ENCODE measurements at places on chromosomes 11 and 22. TPM values are rescaled to one million over a fixed set of nuclear protein-coding genes. Genes with fewer than 3 reads are reported as not detected.
A peak's percentile ranks its signal among the peaks of the same experiment; 100 is the strongest.

DNA sequence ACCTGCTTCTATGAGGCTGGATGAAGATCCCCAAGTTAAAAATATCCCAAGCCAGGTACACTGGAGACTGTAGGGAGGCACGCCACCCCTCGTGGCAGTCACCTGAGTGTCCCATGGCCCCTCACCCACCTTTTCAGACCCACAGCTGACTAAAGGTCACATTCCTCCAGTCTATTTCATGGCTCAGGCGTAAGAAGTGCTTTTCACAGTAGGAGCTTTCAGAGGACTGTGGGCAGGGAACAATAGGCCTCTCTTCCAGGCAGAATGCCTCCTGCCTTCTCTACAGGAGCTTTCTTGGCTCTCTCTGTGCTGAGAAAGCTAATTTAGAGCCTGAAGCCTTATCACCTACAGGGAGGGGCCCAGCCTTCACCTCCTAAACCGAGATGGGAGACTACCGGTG lies 73.8 kb downstream of the C11orf58 start:
- no peak for DNase-seq

DNA sequence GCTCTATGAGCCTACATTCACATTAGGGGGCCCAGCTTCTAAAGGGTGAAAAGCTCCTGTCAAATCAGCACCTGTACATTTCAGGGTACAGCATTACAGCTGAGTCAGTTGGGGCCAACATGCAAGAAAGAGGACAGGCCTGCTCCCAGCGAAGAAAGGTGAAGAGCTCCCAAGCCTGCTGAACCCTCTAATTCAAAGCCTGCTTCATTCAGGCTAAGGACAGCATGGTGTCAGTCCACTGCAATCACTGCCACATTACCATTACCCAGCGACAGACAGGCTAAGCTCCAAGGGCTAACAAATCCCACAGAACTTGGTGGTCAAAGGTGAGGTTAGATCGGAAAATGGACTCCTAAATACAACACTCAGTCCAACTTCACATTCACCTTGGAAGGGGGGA lies 65.4 kb upstream of the CHRM4 start:
- DNase-seq, result no peak

GRCh38 chr11:68002938-68003845 lies 705 bp downstream of the UNC93B1 start:
- peak; percentile 82 for DNase-seq

The B3GAT3 gene
- total RNA-seq, result 12.8 TPM

- DNase-seq, result no peak
Measured at GRCh38 chr11:123470842-123471241, 40.8 kb downstream of the GRAMD1B start.

The UBQLN3 gene
- not detected for total RNA-seq

The SPON1 gene
- total RNA-seq, result 5.0 TPM

The NXPE4 gene
- not detected for total RNA-seq

- DNase-seq, result no peak
Measured at GRCh38 chr11:62120001-62120400, 3.8 kb upstream of the INCENP start.

- DNase-seq, result no peak
Measured at GRCh38 chr11:36230779-36231699, 58.2 kb downstream of the COMMD9 start.

- no peak for DNase-seq
Measured at GRCh38 chr11:84865791-84866535, 761.2 kb downstream of the DLG2 start.

- no peak for DNase-seq
Measured at GRCh38 chr11:78313898-78314297, 103.7 kb downstream of the GAB2 start.

DNA sequence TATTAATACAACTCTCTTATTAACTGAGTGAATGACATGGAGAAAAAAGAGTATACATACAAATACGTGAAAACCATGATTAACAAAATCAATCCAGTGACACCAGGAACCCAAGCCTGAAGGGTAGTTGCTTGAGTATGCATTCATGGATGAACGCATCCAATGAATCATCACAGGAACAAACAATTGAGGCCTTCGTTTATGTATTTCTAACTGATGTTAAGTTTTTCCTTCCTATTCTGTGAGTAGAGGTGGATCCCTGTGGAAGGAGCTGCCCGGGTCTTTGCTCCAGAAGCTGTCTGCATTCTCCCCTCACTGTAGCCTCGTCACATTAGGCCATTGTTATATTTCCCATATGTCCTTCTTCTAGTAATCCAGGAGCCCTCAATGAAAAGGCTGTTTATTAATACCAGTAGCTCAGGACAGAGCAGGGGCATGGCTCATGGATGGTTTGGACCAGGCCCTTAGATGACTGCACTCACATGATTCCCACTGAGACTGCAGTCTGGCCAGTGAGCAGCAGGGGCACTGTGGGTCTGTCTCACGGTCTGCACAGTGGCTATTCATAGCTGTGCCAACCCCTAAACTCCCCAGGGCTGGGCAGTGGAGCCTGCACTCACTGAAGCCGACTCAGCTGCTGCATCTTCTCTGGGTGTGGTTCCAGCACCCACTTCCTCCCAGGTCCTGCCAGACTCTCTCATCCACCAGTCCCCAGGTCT lies 128.1 kb upstream of the TOP3B start:
- no peak for DNase-seq

DNA sequence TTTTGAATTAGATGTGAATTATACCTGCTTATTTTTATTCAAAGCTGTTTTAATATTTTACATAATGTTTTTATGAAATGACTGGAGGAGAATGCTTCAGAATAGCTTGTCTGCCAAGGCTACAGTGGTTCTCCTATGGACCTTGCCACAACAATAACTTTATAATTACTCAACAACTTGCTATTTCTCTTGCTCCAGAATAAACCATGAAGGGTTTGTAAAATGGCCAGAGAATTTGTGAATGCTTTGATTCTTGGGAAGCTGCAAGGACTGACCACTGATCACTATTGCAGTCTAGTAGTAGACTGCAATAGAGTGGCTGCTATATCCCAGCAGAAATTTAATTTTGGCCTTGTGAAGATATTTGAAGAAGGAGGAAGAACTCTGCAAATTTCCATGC lies 199.7 kb downstream of the FAT3 start:
- DNase-seq, result no peak

The OR10A2 gene
- not detected for total RNA-seq

GRCh38 chr11:64566042-64566914 lies 24.7 kb upstream of the SLC22A12 start:
- DNase-seq, result no peak

The NRXN2 gene
- total RNA-seq, result 1.9 TPM

The OR52E8 gene
- total RNA-seq, result not detected

GRCh38 chr11:128262463-128263345 lies 324.7 kb downstream of the ETS1 start:
- no peak for DNase-seq

DNA sequence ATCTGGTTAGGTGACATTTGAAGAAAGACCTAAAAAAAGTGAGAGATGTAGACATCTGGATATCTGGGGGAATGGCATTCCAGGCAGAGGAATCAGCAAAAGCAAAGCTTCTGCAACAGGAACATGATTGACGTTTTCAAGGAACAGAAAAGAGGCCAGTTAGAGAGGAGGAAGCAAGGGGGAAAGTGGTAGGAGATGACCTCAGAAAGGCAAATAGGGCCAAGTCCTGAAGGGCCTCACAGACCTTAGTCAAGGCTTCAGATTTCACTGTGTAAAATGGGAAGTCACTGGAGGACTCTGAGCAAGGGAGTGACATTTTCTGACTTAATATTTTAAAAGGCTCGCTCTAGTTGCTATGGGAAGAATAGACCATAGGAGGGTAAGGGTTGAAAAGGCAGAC lies 9.7 kb downstream of the DEUP1 start:
- no peak for DNase-seq

The CHKB gene
- 37.8 TPM for total RNA-seq

The RPUSD4 gene
- 40.0 TPM for total RNA-seq

DNA sequence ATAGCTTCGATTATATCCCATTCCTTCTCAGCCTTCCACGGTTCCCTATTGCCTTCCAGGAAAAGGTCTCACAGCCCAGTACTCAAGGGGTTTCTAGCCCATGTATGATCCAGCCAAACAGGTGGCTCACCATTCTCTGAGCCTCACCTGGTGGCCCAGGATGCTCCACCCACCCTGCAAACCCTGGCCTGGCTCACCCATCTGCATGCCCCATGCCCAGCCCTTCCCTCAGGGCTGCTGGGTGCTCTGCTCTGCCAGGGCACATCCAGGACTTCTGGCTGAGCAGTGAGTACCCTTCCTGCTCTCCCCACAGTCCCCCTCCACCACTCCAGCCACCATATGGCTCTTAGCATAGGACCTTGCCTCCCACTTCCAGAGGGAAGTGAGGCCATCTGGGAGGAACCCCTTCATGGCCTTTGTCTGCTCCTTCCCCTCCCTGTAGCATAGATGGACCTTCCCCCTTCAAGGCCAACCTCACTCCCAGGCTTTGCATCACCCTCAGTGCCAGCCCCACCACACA lies 5.8 kb upstream of the RCOR2 start:
- no peak for DNase-seq

DNA sequence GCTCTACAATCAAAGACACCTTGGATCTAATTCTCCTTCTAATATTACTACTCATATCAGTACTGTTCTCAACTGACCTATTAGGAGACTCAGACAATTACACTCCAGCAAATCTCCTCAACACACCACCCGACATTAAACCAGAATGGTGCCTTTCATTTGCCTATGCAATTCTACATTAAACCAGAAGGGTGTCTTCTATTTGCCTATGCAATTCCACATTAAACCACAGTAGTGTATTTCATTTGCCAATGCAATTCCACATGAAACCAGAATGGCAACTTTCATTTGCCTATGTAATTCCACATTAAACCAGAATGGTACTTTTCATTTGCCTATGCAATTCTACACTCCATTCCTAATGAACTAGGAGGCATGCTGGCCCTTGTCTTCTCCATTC lies 15.3 kb upstream of the APOL3 start:
- no peak for DNase-seq

DNA sequence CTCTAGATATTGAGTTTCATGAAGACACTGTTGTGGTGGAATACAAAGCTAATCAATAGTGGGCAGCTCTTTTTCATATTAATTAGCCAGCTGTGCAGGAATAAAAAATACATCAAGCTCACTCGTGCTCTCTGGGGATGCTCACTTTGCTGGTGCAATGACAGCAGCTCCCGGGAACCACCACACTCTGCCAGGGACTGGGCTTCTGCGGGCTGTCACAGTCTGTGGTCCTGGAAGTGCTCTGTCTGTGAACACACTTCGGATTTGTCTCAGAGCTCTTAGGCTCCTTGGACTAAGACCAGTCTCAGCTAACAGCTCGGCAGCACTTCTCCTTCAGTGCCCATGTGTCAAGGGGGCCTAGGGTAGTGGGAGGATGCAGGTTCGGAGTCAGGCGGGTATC lies 393.5 kb downstream of the TENM4 start:
- no peak for DNase-seq

DNA sequence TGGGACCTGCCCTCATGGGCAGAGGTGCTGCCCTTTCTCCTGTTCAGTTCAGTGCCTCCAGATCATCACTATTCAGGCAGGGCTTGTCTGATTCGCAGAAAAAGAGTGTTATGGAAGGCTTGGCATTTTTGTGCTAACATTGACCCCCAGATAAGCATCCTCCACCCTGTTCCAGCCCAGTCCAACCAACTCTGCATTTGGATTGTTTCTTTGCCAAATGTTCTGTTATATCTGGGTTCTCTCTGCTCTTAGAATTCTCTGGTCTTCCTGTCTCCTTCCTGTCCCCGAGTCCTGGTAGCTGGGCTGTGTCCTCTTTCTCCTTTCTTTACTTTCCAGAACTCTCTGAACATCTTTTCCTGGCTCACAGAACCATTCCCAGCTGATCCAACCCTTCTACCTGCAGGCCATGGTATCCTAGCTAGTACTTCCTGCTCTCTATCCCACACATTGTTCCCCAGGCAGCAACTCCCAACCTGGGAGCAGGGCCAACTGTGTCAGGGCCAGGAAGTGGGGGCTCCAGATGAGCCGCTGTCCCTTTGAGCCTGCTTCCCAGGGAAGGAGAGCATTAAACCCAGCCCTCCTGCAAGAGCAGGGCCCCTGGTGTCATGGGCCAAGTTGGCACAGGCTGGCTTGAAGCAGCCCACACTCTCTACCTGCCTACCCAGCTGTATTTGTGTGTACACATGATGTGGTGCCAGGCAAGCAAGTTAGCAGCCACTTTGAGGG lies 280.7 kb upstream of the CADM1 start:
- no peak for DNase-seq

GRCh38 chr22:44217346-44217745 lies 36.6 kb downstream of the PARVG start:
- no peak for DNase-seq

GRCh38 chr11:64251016-64251752 lies at the start of gene PLCB3:
Gene PLCB3 (plus strand): TSS chr11:64251530. CDS start chr11:64251650, 120 bp downstream.
- peak; percentile 86 for DNase-seq

- no peak for DNase-seq
Measured at GRCh38 chr11:8069771-8070170, 11.2 kb upstream of the TUB start.

The RBMXL2 gene
- not detected for total RNA-seq

DNA sequence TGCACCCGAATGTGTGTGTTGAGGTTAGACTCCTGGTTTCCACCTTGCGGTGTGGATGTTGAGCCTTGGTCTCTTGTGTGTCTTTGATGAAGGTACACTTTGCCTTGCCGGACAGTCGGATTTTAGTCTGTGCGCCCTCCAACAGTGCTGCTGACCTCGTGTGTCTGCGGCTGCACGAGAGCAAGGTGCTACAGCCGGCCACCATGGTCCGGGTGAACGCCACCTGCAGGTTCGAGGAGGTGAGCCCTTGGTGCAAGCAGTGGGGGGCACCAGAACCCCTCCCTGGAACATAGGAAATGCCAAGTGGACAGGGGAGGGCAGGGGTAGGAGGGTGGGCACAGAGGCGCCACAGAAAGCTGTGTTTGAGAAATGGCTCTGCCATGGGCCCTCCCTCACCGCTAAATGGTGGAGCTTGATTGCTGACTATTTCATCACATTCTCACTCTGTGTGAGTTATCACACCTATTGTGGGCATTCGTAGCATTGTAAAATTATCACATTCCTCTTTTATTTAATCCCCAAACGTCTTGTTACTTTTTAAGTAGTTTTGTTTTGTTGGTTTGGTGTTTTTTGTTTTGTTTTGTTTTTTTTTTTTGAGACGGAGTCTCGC lies 26.4 kb upstream of the PANX2 start:
- DNase-seq, result no peak

DNA sequence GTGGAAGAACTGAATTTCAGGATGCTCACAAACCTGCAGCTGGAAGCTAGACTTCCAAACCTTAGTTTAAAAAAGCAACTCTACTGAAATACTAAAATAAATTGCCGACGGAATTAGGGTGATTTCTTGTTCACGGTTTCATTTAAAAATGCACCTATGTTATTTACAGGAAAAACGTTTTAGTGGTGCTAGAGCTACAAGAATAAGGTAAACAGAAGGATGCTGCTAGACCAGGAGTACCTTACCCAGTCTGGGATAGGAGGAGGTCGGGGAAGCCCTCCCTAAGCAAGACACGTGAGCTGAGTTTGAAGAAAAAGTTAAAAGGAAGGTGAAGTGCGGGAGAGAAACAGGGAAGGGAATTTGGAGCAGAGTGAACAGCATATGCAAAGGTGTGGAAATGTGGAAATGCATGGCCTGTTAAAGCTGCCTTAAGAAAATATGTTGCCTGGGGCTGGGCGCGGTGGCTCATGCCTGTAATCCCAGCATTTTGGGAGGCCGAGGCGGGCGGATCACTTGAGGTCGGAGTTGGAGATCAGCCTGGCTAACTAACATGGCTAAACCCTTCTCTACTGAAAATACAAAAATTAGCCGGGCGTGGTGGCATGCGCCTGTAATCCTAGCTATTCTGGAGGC lies 1.4 kb upstream of the FTH1 start:
- no peak for DNase-seq

The OR4C11 gene
- not detected for total RNA-seq

The NPTXR gene
- total RNA-seq, result 19.7 TPM

GRCh38 chr11:1303973-1304372 lies 5.5 kb downstream of the TOLLIP start:
- no peak for DNase-seq

- DNase-seq, result no peak
Measured at GRCh38 chr11:130580372-130580771, 131.9 kb downstream of the ADAMTS15 start.
